ENCODE measurements at places on chromosomes 12 and 14. TPM values are rescaled to one million over a fixed set of nuclear protein-coding genes. Genes with fewer than 3 reads are reported as not detected.

Gene CCDC196
- not detected for total RNA-seq

Gene NFE2
- total RNA-seq, result not detected

Gene NTS
- not detected for total RNA-seq

Gene ACTR10
- 36.6 TPM for total RNA-seq

Gene HIP1R
- 137 TPM for total RNA-seq

Gene KSR2
- total RNA-seq, result 1.3 TPM

Gene CRY1
- total RNA-seq, result 23.4 TPM

Gene TPPP2
- total RNA-seq, result not detected

Gene NELL2
- total RNA-seq, result not detected

Gene HAL
- total RNA-seq, result not detected

Gene ARMH4
- total RNA-seq, result 1.3 TPM

Gene PARPBP
- total RNA-seq, result 14.0 TPM

Gene SELPLG
- not detected for total RNA-seq

Gene CYP27B1
- total RNA-seq, result 0.67 TPM

Gene CYP46A1
- total RNA-seq, result not detected

Gene C14orf132
- total RNA-seq, result 0.98 TPM

Gene GSKIP
- 40.3 TPM for total RNA-seq

Data from vein endothelial cell (primary cell).